Mesenteric fat pad (tissue), 1 donor: ENCODE measurements at places on chromosomes 2 and 18.
A peak's percentile ranks its signal among the peaks of the same experiment; 100 is the strongest.

- no peak for DNase-seq
Measured at GRCh38 chr2:163970058-163970813, 234.4 kb upstream of the FIGN start.

GRCh38 chr2:204046145-204046544 is 109.6 kb downstream of the ICOS start:
- no peak for DNase-seq

DNA sequence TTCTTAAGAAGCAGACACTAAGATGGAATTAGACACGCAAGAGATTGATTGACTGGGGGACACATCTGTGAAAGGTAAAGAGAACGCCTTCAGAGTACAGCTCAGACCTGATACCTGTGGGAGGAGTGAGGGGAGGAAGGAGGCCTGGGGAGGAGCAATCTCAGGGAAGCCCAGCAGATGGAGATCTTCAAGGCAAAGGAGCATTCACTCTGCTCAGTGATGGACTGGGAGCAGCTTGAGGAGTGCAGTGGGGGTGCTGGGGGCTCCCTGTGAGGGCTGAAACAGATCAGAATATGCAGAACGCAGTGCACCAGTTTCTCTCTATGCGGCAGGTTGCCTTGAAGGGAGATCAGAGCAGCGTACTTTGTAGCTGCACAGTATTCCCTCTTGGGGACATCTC is 103.7 kb upstream of the ATP8B1 start:
- DNase-seq = no peak

GRCh38 chr18:13323186-13323585 is 104.6 kb downstream of the LDLRAD4 start:
- no peak for DNase-seq

- DNase-seq = no peak
Measured at GRCh38 chr18:48811401-48811800, 139.4 kb downstream of the SMAD7 start.

- DNase-seq = no peak
Measured at GRCh38 chr18:75211953-75212750, 1.6 kb downstream of the TSHZ1 start.

GRCh38 chr2:8039732-8040131 is 642.1 kb upstream of the ID2 start:
- DNase-seq = no peak

DNA sequence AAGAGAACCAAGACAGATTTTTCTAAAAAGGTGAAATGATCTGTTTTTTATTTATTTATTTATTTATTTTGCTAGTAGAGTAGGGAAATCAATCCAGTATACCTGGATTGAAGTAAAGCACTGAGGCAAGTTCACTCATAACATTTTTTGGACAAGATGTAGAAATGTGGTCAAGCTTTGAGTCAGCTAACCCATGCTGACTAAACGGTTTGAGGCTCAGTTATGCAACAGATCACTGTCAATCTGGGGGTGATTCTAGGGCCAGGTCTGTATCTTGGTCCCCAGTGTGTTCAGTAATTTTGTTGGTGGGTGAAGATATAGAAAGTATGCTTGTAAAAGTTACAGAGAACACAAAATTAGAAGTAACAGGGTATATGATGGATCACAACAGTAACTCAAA is 60.2 kb downstream of the RMDN2 start:
- no peak for DNase-seq

GRCh38 chr2:50291610-50292009 is 740.3 kb downstream of the NRXN1 start:
- no peak for DNase-seq

DNA sequence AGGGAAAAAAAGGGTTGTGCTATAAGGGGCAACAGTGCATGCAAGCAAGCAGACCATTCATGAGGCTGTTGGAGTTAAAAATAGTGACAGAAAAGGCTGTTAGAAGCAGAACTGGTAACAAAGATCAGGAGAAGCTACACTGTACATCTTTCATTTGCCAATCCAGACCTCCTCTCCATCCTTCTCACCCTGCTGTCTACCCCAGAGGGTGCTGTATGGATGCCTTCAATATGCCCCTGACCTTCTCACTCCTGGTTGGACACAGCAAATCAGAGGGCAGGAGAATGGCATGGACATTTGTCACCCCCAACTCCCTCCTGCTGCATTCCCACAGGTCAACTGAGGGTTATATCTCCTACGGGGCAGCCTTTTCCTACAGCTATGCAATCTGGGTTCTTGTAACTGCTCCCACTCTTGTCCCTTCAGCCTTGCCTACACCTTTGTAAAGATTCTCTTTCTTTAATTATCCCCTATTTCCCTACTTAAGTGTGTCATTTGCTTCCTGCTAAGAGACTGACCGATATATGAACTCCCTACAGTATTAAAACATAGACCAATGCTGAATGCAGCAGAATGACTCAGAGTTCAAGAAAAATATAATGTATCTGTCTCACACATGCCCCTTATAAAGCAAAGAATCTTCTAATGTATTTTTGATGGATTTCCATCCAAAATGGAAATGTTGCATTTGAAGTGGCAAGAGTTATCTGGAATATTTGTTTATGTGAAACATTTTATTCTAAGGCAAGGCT is 169.2 kb upstream of the NCKAP5 start:
- DNase-seq = no peak

- DNase-seq = peak; percentile 73
Measured at GRCh38 chr2:128512379-128513115, 193.9 kb upstream of the HS6ST1 start.

DNA sequence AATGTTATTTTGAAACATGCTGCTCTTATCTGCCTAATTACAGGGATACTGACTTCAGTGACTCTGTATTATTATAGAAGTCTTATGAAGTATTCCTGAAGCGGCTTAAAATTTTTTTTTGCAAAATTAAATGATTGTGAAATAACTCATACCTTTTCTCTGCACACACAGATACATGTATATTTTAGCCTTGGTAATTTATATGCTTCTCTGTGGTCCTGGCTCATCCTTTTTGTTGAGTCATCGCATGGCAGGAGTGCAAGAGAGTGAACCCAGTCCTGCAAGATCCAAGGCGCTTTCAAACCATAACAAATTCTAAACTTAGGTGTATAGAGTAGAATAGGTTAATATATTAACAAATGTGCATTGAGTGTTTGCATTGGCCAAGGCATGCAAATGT is 8.6 kb downstream of the CCNT2 start:
- no peak for DNase-seq

GRCh38 chr2:44170311-44170717 is 1.6 kb downstream of the PPM1B start:
- DNase-seq = no peak

- no peak for DNase-seq
Measured at GRCh38 chr2:198042189-198042588, 237.8 kb downstream of the PLCL1 start.

DNA sequence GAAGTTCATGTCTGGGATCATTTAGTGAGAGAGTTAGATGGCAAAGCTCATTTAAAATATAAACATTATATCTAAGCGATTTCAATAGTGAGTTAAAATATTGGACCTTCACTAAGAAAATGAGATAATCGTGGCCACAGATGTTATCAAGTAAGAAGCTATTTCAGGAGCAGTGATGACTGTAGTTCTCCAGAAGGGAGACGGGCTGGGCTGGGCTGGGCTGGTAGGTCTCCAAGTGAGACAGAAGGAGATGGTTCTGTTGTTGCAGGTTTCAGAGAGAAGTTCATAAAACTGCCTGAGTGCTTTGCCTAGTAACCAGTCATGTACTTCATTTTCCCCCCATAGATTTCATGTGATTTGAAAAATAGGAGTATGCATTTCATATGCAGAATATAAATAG is 130.1 kb upstream of the DAPL1 start:
- DNase-seq = no peak

DNA sequence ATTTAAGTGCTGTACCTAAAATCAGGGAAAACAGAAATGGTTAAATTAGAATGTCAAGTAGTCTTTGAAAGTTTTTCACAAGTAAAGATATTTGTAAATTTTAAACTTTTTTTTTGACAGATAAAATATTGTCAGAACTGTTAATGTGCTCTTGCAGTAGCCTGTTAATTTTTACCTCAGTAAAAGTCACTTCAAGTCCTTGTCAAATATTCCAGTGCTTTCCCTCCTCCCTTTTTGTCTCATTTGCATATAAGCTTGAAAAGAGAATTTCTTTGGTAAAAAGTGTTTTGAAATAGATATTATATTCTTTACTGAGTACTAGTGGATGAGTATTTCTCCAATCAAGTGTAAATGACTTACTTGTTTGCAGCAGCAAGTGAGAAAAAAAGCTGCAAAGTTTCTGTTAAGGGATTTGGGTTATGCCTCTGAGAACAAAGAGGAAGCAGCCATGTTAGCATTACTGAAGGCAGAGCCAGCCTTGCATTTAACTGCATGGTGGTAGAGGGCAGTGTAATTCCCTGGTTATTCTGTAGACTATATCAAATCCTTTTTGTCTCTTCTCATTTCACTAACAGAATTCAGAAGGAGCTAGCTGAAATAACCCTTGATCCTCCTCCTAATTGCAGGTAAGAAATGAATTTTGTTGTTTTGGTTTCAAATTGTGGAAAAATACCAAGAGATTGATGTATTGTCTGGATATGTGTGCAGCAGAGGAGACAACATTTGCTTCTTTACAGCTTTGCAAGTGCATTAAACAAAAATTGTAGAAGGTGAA is 3.2 kb downstream of the UBE2E3 start:
- DNase-seq = no peak

- DNase-seq = no peak
Measured at GRCh38 chr2:65364986-65365733, 67.2 kb downstream of the SPRED2 start.

DNA sequence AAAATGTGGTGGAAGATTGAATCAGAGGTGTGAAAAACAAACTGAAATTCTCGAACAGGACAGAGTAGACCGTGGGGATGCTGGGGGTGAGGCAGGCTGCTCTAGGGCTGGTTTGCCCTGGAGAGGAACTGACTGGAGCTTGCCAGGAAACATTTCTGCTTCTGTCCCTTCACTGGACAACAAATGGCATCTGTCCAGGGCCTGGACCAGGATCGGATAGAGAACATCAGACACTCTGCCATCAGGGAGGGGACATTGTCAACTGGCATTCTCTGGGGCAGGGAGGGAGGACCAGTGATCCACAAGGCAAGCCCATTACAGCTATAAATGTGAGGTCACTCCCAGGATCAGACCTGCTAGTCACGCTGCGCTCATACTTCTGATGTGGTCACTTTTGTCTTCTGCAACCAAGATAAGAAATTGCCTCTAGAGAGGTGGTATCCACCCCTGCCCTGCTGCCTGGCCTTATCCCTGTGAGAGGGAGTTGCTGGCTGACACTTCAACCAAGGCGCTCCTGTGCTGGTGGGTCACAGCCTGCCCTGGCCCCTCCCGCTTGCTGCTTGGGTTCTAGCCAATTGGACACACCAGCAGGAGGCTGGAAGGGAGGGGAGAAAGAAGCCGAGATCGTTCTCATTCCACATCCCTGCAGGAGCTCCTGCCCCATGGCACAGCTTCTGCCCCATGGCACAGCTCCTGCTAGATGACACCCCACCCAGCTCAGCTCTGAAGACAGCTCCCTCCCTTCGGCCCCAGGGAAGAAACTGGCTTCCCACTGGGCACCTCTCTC is 8.7 kb downstream of the NPPC start:
- DNase-seq = no peak

DNA sequence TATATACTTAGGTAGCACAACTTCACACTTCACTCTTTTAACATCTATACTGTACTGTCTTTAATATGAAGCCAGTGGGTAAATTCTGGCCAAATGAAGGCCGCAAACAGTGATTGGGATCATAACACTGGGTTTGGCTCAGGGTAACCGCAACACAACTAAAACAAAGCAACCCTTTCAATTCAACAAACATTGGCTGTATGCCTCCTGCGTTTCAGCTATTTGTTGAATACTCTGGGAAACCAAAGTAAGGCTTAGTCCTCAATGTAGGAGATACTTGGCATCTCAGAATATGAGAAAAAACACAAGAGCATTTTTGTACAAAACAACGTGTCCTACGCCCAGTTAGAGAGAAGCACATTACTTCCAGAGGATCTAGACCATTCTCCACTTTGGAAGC is 693.3 kb upstream of the KLHL29 start:
- DNase-seq = no peak

DNA sequence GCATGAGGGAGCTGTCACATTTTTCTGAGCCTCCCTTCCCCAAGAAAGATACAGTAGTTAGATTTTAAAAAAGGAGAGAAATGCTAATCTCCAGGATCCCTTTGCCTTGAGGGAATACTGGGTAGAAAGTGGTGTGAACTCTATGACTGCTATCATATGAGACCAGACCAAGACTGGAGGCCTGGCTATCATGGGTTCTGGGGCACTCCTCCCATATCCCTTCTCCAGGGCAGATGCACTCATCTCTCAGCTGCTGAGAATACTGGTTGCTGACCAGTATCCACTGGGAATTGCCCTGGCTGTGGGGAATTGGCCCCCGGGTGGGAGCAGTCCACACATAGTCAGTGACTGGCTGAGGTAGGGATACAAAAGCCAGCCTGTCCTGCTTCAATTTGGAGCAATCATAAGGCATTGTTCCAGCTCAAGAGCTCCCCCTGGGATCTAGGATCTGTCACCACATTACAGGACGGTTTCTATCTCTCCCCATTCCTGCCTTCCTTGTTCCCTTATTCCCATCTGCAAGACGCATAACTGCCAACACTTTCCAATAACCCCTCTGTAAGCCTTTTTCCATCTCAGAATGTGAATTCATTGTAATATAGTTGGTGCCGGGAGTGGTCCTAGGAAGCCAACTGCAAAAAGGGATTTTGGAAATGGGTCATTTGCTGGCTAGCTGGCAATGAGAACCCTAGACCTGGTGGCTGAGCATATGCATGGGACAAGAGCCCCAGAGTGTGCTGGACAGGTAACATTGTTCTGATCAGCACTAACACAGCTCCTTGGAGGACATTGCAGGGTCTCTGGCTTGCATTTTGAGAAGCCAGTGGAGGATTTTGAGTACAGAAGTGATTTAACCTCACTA is 35.4 kb upstream of the REEP1 start:
- no peak for DNase-seq

DNA sequence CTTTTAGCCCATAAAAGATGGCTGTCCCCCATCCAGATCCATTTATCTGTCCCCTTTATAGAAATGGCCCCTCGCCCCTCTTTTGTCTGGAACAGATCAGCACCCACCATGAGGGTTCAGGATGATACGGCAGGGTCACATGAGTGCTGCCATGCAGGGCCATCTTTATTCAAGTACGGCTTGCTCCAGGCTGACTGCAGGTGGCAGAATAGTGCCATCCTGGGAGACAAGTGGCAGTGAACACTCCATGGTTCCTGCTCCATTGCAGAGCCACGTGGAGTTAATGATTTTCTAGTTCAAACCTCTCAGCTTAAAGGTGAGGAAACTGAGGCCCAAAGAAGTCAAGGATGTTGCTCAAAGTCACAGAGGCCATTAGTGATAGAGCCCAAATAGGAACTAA is 180.6 kb downstream of the CLIP4 start:
- DNase-seq = no peak

DNA sequence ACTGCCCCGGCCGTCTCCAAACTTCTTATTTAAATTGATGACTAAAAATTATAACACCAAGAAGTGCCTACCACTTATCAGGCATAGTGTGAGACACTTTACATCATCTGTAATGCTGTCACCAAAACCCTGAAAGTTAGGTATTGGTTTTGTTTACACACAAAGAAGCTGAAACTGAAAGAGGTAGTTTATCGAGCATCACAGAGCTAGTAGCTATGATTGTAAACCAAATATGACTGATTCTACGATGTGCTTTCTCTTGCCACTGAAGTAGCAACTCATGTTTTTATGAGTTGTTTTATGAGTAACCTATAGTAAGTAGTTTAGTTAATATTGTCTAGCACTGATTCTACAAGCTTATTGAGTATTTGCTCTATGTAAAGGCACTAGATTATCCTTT is 31.5 kb downstream of the DYNC1I2 start:
- no peak for DNase-seq

- no peak for DNase-seq
Measured at GRCh38 chr2:16900405-16901025, 234.9 kb upstream of the CYRIA start.

- DNase-seq = no peak
Measured at GRCh38 chr2:15800495-15801329, 139.6 kb upstream of the MYCN start.
